Activated CD4-positive, alpha-beta T cell treated with anti-CD3 and anti-CD28 coated beads, Interleukin-2, amount 50 U/mL, for 4 hours (primary cell): ENCODE measurements at places on chromosomes 6 and 20.

DNA sequence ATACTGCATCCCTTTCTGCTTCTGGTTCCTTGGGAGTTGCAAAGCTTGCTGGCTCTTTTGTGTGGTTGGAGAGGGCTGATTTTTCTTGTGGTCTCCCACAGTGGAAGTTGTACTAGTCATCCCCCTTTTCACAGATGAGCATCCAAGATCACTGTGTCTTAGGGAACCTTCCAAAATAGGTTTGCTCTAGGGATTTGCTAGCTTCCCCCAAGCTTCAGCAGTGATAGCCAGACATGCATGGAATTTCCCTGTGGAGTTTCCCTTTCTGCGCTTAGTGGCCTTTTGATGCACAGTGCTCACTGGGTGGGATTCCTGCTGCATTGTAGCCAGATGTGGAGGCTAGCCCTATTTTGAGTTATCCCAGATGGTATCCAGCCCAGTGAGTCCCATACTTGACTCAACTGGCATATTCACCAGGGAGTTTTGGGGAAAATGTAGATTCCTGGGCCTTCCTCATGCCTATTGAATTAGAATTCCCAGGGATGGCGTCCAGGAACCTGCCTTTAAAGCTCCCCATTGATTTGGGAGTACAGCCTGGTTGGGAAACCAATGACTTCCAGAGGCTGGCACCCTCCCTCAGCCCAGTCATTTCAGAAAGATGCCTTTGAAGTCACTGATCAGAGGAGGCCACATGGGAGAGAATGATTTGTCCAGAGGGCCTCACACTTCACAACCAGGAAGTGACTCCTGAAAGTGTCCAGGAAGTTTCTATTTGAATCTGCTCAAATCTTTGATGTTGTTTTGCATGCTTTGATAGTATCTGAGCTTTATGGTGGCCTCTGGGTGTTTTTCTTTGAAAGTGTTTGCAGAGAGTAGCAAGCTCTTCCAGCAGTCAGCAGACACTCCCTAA lies 25.9 kb downstream of the PPARD start:
- DNase-seq: no peak

GRCh38 chr6:16999491-17000436 lies 102.1 kb upstream of the STMND1 start:
- no peak for DNase-seq

GRCh38 chr6:56727097-56727850 lies 84.6 kb upstream of the DST start:
- no peak for DNase-seq

GRCh38 chr6:1821513-1822183 lies 211.9 kb downstream of the FOXC1 start:
- no peak for DNase-seq

- DNase-seq: no peak
Measured at GRCh38 chr6:138419766-138420165, 15.7 kb downstream of the HEBP2 start.

DNA sequence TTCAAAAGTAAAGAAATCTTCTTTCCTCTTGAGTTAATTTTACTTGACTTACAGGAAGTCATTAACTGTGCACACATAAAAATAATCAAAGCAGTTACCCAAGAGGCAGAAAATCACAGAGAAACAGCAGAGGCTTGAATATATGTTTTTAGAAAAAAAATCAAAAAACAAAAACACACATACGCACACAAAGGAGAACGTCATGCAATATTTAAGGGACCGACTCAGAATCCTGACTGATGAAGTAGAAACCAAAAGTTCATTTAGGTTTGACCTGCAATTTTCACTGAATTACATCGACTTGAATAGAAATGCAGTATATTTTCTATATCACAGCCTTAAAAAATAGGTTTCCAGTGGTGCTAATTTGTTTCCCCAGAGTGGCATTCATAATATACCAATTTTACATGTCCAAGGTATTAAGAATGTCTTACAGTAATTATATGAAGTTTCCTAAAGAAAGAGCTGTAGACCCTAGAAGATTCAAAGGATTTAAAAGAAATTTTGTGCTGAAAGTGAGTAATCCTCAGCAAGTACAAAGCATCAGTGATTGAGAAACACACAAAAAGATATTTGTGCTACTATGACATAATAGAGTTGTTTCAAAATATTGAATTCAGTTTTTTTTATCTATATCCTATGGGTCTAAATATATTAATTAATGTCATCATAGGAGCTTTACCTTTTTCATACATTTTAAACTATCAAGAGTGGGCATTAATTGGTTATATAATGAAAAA lies 358.5 kb upstream of the RUNX2 start:
- DNase-seq: no peak

DNA sequence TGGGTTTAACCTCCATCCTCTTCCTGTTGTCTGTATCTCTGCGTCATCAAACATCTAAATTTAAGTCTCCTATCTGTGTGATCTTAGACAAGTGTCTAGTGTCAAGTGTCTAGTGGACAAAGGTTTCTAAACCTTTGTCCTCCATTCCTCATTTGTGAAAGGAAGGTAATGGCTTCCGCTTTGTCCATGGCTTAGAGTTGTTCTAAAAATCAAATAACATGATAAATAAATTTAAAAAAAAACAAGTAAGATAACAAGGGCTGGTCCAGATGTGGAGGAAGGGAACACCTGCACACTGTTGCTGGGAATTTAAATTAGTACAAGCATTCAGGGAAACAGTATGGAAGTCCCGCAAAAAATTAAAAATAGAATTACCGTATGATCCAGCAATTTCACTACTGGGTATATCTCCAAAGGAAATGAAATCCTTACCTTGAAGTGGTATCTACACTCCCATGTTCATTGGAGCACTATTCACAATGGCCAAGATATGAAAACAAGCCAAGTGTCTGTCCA lies 17.6 kb upstream of the SERPINB1 start:
- no peak for DNase-seq

DNA sequence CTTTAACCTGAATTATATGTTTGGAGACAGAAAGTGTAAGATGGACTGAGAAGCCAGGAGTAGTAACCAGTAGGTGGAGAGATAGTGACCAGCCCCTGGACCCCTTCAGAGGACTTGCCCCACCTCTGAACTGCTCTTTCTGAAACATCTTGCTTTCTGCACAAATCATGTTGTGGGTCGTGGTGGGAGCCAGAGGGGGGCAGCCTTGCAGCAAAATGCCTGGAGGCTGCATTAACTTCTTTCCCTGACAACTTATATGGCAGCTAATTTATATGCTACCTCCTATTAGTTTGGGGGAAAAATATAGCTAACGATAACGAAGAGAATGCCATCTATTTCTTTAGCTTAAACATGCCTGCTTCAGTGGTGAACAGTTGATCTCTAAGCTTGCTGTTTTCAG lies 859.8 kb downstream of the MAFB start:
- DNase-seq: no peak

- no peak for DNase-seq
Measured at GRCh38 chr20:62505337-62506045, 29.7 kb upstream of the GATA5 start.

- DNase-seq: no peak
Measured at GRCh38 chr6:118589186-118589585, 41.1 kb downstream of the PLN start.

DNA sequence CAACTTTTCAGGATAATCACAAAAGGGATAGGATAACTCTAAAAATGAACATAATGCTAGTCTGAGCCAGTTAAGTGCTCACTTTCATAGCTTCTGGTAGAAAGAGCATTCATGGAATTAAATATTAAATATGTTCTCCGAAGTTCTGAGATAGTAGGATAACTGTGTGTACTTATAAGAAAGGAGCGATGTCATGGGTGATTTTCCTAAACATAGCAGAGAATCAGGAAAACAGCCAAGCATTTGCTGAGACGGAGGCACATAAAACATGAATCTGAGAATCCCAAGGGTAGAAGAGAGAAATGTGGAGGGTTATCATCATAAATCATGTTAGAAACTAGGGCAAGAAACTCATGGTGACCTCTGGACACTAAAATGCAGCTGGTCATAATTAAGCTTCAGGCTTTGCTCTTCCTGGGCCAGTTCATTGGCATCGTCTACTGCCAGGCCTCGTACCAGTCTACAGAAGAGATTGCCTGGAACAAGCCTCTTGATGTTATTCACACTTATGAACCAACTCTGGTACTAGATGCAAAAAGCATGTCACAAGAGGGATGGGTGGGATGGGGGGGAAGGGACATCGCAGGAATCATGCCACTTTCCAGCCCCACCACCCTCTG lies 436.6 kb downstream of the PRKN start:
- no peak for DNase-seq

DNA sequence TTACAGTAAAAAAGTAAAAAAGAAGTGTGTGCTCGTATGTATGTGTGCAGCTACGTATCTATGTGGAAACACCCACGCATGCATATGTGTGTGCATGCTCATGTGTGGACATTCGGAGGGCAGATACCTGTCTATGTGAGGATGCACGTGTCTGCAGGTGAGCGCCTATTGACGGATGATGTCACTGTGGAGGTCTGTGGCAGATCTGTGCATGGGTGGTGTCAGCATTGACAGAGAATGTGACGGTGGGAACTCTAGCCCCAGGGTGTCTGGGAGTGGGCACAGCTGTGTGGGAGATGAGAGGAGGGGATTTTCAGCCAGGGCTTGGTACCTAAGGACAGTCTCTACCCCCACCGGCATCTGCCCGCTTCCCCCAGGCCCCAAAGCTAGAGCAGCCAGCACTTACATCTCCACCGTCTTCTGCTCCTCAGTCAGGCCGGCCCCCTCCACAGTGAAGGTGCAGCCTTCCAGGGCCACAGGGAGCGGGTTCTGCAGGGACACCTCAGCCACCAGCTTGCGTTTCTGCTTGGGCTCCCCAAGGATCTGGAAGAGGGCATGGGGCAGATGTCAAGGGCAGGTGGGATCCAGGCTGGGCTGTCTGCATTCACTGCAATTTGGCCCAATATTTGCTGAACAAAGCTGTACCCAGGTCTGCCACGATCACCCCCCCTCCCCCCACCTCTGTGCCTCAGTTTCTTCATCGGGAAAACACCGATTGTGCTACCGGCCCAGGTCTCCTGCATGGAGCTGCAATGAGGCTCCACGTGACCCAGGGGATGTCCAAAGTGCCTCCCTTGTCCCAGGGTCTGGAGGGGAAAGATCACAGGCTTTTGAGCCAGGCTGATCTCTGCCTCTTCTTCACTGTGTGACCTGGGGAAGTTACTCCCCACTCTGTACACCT lies 34.1 kb downstream of the TGM2 start:
- DNase-seq: no peak

- no peak for DNase-seq
Measured at GRCh38 chr6:17132967-17133366, 31.1 kb downstream of the STMND1 start.

DNA sequence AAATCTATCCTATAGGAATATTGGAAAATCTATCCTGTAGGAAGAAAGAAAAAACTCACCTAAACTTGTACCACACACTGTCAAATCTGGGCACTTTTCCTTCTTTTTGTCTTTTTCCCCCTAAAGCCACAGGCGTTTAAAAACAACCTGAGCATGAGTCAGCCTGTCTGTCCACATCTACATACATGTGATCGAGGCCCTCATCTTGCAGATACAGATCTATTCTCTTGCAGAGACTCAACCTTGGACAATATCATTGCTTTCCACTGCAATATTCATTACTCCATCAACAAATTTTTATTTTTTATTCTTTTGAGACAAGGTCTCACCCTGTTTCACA lies 95.9 kb upstream of the IYD start:
- DNase-seq: no peak

GRCh38 chr6:100311707-100312251 lies 152.9 kb downstream of the SIM1 start:
- DNase-seq: no peak

DNA sequence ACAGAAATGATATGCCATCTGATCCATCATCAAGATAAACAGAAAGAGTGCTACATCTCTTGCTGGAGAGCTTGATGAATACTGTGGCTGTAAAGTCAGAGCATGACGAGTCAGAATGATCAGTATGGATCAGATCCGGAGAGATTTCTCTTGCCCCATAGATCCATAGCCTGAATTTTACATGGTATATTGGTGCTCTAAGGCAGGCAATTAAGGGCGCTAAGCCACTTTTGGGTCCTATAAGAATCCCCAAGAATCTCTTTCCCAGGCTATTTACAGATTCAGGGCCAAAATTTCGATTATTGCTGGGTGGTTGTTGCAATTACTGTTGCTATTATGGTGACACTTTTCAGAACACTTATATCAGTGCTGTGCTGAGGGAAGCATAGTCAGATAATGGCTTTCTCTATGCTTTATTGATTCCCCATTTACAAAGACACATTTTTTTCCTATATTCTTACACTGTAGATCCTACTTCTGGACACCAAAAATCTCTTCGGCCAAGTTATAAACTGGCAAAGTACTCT lies 94.4 kb downstream of the ADGRB3 start:
- DNase-seq: no peak

DNA sequence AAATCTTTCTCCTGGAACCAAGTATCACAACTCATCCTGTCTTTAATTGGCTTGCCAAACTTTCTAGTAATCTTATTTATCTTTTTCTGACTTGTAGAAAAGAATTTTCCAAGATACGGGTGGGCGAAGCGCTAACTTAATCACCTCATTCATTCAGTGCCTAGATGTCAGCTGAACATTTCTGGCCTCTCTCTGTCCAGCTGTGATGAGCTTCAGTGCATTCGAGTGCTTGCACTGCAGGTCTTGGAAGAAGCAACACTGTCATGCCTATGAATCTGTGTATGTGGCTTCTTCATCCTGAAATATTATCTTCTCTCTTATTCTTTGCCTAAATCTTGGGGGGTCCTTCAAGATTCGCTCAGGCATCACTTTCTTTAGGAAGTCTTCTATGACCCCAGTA lies 16.3 kb upstream of the ENPP1 start:
- no peak for DNase-seq

- DNase-seq: no peak
Measured at GRCh38 chr20:6715401-6715941, 52.0 kb upstream of the BMP2 start.

DNA sequence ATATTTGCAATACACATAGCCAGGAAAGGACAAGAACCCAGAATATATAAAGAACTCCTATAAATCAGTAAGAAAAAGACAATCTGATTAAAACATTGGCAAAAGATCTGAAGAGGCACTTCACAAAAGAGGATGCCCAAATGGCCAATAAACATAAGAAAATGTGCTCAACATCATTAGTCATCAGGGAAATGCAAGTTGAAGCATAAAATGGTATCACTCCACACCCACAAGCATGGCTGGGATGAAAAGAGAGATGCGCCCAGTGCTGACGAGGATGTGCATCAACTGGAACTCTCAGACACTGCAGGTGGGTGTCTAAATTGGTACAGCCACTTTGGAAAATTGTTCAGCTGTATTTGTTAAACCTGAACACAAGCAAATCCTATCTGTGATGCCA lies 42.4 kb upstream of the MLN start:
- no peak for DNase-seq

- DNase-seq: no peak
Measured at GRCh38 chr20:62437927-62438326, 10.6 kb upstream of the RBBP8NL start.
